ENCODE measurements at places on chromosomes 1 and 21.

GRCh38 chr1:228059634-228060457 lies 22.7 kb upstream of the ARF1 start:
- no peak overlapping the region for H3K27ac ChIP-seq
- peaks cover 86% of the 10 kb centered on the region for H3K27me3 ChIP-seq
- peaks cover 23% of the 10 kb centered on the region for H3K4me1 ChIP-seq
- peak overlapping the region; percentile 40 for H3K4me3 ChIP-seq
- no peaks in the 10 kb centered on the region for H3K36me3 ChIP-seq

GRCh38 chr1:113809670-113810602 lies 2.3 kb downstream of the RSBN1 start:
- DNase-seq: no peak
- H3K4me3 ChIP-seq: peak overlapping the region; percentile 93
- H3K27me3 ChIP-seq: no peaks in the 10 kb centered on the region

DNA sequence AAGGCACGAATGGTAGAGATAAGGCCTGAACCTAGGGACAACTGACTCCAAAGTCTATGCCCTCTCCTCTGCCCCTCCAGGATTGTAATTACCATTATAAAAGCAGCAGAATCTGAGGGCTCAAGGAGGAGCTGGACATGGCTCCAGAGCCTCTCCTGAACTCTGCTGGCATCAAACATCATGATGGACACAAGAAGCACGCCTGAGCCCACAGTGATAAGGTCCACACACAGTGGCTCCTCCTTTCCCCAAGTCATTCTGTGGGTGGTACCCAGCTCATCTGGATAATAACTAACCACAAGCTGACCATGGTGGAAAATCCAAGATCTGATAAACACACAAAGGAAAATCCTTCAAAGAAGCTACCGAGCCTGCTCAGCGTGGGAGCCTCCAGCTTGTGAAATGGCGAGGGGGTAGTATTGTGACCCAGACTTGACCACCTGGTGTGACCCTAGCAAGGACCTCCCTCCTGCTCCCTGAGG lies 85.2 kb downstream of the HIVEP3 start:
- no peaks in the 10 kb centered on the region for H3K36me3 ChIP-seq
- H3K4me3 ChIP-seq: no peak overlapping the region
- no peak for DNase-seq
- H3K27ac ChIP-seq: no peak overlapping the region
- peaks cover 5% of the 10 kb centered on the region for H3K4me1 ChIP-seq

DNA sequence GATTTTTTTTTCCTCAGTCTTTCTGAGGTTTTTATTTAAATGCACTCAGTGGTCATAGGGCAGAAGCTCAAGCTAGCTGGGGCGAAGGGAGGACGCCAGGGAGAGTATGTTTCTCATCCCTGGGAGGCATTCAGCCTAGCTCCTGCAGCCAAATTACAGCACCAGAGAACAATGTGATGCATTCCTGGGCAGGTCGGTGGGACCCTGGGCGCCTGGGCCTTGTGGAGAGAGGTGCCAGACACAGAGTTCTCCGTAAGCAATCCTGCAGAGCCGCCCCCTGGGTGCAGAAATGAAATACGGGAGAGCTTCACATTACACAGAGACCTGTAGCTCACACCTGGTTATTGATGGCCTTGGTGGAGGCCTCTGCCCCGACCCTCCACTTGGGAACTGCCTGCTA lies 15.5 kb downstream of the WNT2B start:
- no peak overlapping the region for H3K4me3 ChIP-seq
- H3K27me3 ChIP-seq: no peaks in the 10 kb centered on the region
- H3K27ac ChIP-seq: no peak overlapping the region
- no peak for DNase-seq

DNA sequence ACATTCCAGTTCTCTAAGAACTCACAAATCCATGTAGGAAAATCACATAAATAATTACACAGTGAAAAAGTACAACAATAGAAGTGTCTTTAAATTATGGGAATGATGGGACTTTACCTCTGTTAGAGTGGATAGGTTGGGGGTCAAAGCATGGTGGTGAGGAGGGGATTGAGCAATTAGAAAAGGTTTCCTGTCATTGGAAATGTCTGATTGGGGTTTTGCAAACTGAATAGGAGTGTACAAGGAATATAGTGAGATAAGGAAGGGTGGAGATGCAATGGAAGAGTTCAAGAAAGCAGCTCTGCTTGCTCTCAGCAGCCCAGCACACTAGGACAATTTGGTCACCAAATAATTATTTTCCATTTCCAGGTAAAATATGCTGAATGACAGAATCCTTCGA lies 238.8 kb downstream of the ST6GALNAC3 start:
- no peaks in the 10 kb centered on the region for H3K4me1 ChIP-seq
- H3K4me3 ChIP-seq: no peak overlapping the region
- H3K27me3 ChIP-seq: no peaks in the 10 kb centered on the region
- no peaks in the 10 kb centered on the region for H3K36me3 ChIP-seq
- DNase-seq: no peak
- H3K27ac ChIP-seq: no peak overlapping the region

DNA sequence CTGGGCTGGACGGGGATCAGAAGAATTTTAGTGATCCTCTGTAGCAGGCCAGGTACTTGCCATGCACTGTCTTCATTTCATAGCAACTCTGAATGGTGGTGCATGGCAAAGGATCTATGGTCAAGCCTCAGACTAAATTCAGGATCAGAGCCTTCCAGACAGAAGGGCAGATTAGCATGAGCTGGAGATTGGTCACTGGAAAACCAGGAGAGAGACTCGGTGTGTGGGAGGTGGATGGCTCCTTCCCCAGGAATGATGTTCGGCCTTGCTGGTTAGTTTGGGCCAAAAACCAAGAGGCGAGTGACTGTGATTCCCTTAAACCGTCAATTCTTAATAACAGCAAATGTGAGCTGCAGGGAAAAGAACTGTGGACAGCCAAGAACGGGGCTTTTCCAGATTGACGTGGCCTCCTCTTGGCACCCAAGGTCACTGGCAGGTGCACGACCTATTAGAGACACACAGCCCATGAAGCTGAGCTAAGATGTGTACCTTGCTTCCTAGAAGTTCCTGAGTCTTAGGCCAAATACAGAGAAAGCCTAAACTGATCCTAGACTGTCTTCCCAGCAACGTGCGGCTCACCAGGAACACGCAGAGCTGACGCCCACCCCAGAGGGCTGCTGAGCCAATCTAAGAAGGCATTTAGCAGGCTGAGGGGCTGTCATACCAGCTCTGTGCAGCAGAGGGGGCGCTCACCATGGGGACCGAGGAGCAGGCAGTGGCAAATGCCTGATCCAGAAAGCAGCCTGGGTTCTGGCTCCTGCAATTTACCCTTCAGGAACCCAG lies 18.5 kb downstream of the ALDH4A1 start:
- no peaks in the 10 kb centered on the region for H3K4me1 ChIP-seq
- peaks cover 38% of the 10 kb centered on the region for H3K36me3 ChIP-seq
- DNase-seq: peak; percentile 95
- no peaks in the 10 kb centered on the region for H3K27me3 ChIP-seq
- H3K4me3 ChIP-seq: no peak overlapping the region

DNA sequence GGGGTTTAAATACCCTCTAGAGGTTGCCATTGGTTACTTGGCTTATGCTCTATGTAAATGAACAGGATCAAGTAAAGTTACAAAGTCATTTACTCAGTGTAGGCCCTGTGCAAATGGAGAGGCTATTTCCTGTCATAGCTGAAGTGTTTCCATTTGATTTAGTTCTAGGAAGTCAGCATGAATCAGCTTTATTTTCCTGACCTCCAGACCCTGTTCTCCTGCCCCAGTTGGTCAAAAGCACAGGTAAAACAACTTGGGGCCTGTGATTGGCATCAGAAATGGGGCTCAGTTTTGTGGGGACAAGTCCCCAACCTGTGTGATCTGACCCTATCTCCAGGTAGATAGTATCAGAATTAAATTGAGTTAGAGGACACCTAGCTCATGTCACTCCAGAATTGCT lies 239.9 kb downstream of the HHAT start:
- no peak for DNase-seq
- no peaks in the 10 kb centered on the region for H3K36me3 ChIP-seq
- H3K27ac ChIP-seq: no peak overlapping the region

DNA sequence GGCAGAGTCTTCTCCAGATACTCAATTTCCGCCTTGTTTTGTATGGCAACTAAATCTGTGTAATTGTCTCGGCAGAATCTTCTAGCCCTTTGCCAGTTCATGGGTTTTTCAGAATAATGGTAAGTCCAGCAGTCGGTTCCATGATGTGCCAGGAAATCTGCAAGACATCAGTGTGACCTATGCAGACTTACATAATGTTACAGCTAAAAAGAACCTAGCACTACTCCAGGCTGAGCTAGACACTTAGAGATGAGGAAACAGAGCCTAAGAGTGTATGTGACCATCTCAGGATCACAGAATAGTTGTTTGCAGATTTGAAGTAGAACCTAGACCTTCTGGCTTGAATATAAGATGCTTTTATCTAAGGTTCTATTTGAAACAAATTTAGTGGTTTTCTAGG lies 2.8 kb downstream of the SELL start:
- no peaks in the 10 kb centered on the region for H3K27me3 ChIP-seq
- H3K36me3 ChIP-seq: no peaks in the 10 kb centered on the region
- no peak overlapping the region for H3K27ac ChIP-seq

All from esophagus muscularis mucosa (tissue), 4 donors.